ENCODE measurements at places on chromosomes 13 and 19. TPM values are rescaled to one million over a fixed set of nuclear protein-coding genes. Genes with fewer than 3 reads are reported as not detected.

Gene RNF113B
- total RNA-seq = not detected

DNA sequence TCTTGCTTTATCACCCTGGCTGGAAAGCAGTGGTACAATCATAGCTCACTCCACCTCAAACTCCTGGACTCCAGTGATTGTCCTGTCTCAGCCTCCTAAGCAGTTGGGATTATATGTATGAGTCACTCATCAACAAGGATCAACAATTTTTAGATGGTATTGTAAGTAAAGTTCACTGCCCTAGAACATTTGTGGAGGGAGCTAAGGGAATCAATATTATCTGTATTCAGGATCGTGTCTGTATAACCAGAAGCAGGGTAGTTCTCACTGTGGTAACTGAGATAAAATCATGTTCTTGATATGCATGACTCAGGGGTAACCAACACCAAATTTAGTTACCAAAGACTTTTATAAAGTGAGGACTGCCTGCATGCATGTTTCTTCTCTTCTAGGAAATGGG lies 27.0 kb downstream of the ZMYM5 start:
- no peak overlapping the region for H3K27ac ChIP-seq
- peaks cover 8% of the 10 kb centered on the region for H3K4me1 ChIP-seq
- peak; percentile 53 for DNase-seq
- H3K36me3 ChIP-seq = peaks cover 27% of the 10 kb centered on the region
- H3K4me3 ChIP-seq = no peak overlapping the region
- H3K27me3 ChIP-seq = no peaks in the 10 kb centered on the region

Gene ZNF574
- total RNA-seq = 10.0 TPM

Gene BORCS8
- 14.7 TPM for total RNA-seq

- H3K4me1 ChIP-seq = no peaks in the 10 kb centered on the region
- H3K27ac ChIP-seq = no peak overlapping the region
- no peaks in the 10 kb centered on the region for H3K36me3 ChIP-seq
- H3K27me3 ChIP-seq = no peaks in the 10 kb centered on the region
- no peak overlapping the region for H3K4me3 ChIP-seq
Observed at GRCh38 chr13:82439159-82439904, 1442.9 kb downstream of the SLITRK1 start.

DNA sequence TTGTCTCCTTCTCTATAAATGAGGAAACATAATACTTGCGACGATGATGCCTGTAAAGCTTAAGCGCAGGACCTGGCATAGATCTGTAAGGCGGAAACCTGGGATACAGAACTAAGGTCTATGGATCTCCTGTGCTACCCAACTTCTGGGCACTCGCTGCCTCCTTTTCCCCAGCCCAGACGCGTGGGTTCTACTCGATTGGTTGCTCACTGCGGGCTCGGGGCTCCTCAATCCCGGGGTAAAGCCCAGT lies 615 bp upstream of the PSMC4 start:
- H3K27me3 ChIP-seq = no peaks in the 10 kb centered on the region
- peak overlapping the region; percentile 62 for H3K4me3 ChIP-seq
- peaks cover 22% of the 10 kb centered on the region for H3K36me3 ChIP-seq
- H3K27ac ChIP-seq = peak overlapping the region; percentile 66
- peaks cover 2% of the 10 kb centered on the region for H3K4me1 ChIP-seq
- DNase-seq = no peak

- H3K36me3 ChIP-seq = no peaks in the 10 kb centered on the region
- H3K4me1 ChIP-seq = no peaks in the 10 kb centered on the region
- H3K27ac ChIP-seq = no peak overlapping the region
- H3K27me3 ChIP-seq = no peaks in the 10 kb centered on the region
Observed at GRCh38 chr13:23999424-23999823, 102.1 kb upstream of the C1QTNF9B start.

Gene RPS19
- total RNA-seq = 230 TPM

GRCh38 chr19:50147462-50148423 lies 15.3 kb downstream of the IZUMO2 start:
- no peak overlapping the region for H3K27ac ChIP-seq
- H3K4me3 ChIP-seq = peak overlapping the region; percentile 58
- no peaks in the 10 kb centered on the region for H3K4me1 ChIP-seq

- no peak for DNase-seq
- H3K27ac ChIP-seq = no peak overlapping the region
- H3K4me1 ChIP-seq = no peaks in the 10 kb centered on the region
- H3K4me3 ChIP-seq = no peak overlapping the region
- H3K36me3 ChIP-seq = no peaks in the 10 kb centered on the region
Observed at GRCh38 chr13:41398494-41399170, 58.7 kb upstream of the RGCC start.

Gene RFPL4A
- total RNA-seq = not detected

Gene CGB8
- total RNA-seq = not detected

DNA sequence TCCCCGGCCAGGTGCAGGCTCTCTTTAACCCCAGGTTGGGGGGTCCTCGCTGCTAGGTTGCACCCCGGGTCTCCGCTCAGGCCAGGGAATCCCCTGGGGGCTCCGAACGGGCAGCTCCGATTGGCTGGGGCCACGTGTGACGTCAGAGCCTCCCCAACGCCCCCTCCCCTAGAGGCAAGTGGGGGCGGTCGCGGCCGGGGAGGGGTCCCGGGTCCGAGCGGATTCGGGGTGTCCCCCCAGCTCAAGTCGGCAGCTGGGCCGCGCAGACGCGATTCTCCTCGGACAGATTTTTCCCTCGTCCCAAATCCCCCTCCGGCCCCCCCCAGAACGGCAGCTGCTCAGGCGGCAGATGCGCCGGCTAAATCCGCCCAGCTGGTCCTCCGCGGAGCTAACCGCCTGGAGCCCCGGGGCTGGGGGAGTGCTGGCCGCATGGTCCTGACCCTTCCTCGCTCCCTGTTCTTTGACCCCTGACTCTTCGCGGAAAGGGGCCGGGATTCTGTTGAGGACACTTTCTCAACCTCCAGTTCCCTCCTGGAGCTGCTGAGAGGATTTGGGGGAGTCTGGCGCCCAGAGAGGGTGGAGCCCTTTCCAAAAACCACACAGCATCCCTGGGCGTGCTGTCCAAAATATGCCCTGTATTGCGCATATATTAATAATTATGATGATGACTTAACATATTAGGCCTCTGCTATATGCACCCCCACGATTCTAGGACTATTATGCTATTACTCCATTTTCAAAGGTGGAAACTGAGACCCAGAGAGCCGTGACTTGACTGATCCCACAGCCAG lies 25.4 kb upstream of the SEMA6B start:
- H3K4me1 ChIP-seq = peaks cover 3% of the 10 kb centered on the region
- H3K27me3 ChIP-seq = peaks cover 52% of the 10 kb centered on the region
- DNase-seq = no peak
- no peaks in the 10 kb centered on the region for H3K36me3 ChIP-seq

Gene FAM216B
- total RNA-seq = not detected
